Eye (tissue), 1 donor: ENCODE measurements at places on chromosomes 6 and 20.

DNA sequence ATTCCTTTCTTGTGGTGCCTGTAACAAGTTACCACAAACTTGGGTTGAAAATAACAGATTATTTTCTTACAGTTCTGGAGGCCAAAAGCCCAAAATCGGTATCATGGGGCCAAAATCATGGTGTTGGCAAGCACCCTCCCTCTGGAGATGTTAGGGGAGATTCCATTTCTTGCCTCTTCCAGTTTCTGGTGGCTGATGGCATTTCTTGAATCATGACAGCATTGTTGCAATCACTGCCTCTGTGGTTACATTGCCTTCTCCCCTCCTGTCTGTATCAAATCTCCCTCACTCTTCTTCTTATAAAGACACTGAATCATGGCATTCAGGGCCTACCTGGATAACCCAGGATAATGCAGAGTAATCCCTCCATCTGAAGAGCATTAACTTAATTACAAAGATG lies 17.9 kb upstream of the TENT5A start:
- DNase-seq: no peak

DNA sequence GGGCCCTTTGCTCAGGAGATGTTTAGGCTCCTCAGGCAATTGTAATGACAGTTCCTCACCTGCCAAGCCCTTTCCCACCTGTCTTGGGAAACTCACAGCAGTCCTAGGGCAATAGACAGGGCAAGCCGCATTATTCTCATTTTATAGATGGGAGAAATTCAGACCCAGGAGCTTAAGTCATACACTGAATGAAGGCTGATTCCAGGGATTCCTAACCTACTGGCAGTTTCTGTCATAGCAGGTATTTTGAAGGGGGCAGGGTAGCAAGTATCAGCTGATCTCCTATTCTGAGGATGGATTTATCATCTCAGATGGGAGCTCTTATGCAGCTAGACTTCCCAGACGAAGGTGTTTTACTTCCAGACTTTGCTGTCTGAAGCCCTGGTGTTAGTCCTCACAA lies 61.4 kb upstream of the MYL9 start:
- DNase-seq: no peak

GRCh38 chr6:151869345-151869744 lies 61.9 kb downstream of the ESR1 start:
- no peak for DNase-seq

DNA sequence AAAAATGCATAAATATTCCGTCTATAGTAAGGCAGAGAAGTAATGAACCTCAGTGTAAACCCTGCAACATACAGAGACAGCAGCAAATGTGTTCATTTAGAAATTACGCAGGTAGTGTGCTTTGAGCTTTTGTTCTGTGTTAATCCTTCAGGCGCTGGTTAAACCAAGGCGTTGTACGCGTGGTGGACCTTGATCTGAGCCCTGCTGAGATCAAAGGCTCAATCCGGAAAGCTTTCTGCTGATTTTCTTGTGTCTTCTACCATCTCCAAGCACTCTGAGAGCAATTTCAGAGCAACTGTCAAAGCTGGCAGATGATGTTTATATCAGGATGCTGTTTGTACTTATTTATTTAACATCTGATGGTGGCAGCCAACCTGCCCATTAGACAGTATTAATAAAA lies 382.8 kb downstream of the CDH26 start:
- DNase-seq: no peak

GRCh38 chr6:69383627-69384026 lies 413.2 kb downstream of the LMBRD1 start:
- DNase-seq: no peak

- DNase-seq: no peak
These were observed 8.9 kb upstream of the CDSN start for GRCh38 chr6:31129130-31129529.

- DNase-seq: no peak
These were observed 19.1 kb upstream of the FOXC1 start for GRCh38 chr6:1590580-1590979.

GRCh38 chr20:34164381-34164984 lies 52.4 kb upstream of the EIF2S2 start:
- DNase-seq: peak; percentile 24

DNA sequence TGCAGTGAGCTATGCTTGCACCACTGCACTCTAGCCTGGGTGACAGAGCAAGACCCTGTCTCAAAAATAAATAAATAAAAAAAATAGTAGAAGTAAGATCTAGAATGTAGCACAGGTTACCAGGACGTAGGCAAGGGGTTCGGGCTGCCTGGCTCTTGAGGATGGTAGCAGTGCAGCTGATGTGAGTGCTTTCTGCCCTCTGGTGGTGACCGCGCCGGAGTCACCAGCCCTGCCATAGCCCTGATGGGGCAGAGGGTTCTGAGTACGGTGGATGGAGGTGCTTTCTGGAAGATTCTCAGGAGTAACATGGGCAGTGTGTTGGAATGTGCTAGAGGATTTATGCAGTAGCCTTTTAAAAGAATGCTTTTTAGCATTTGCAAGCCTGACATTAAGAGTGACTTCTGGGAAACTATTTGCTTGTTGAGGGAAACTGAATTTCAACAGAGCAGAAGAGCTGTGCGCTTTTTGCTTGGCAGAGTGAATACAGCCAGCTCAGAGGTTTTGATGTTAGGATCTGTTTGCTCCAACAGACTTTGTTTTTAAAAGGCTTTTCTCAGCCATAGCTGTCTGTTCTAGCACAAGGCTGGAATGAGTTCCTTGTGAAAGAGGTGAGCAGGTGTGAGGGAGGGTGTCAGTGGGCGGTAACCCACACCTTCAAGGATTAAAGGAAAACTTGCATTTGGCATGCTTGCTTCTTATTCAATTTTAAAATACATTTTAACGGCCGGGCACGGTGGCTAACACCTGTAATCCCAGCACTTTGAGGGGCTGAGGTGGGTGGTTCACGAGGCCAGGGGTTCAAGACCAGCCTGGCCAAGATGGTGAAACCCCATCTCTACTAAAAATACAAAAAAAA lies 65.9 kb downstream of the PTPN1 start:
- DNase-seq: peak; percentile 64

DNA sequence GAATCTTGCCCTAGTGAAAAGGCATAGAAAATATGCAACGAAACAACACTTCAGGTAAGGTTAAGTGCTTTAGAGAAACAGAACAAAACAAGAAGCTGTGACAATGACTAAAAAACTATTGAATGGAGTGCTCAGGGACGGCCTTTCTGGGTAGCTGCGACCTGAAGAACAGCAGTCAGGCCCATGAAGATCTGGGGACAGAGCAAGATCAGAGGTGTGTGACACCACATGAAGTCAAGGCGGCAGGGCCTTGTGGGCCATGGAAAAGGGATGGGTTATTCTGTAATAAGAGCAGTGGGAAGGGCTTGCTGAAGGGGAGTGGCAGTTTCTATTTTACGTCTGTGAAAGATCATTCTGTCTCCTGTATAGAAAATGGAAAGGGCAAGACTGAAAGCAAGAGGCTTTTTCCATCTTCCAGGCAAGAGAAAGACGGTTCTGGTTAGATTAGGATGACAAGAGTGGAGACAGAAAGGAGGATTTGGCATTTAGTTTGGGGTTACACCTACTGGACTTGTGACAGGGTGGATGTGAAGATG lies 5.1 kb downstream of the UBE2V1 start:
- DNase-seq: no peak

- DNase-seq: no peak
These were observed 41.1 kb upstream of the NKX2-2 start for GRCh38 chr20:21554985-21555384.

DNA sequence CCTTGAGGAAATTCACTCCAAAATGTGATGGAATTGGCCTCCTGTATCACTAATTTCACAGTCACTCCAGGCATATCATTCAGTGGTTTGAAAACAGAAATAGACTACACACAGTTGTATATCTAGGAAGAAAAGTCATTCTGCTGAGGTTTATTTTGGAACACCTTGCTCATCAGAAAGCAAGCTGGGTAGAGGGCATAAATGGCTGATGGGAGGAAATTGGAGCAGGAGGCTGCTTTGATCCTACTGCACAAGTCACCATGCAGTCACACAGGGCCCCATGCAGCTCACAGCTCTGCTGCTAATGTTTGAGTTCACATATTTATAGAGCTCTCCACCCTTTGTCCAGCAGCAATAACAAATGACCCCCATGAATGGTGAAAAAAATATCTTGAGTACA lies 12.3 kb downstream of the NHLRC1 start:
- no peak for DNase-seq

- no peak for DNase-seq
These were observed 22.8 kb downstream of the SRSF3 start for GRCh38 chr6:36616893-36617521.

DNA sequence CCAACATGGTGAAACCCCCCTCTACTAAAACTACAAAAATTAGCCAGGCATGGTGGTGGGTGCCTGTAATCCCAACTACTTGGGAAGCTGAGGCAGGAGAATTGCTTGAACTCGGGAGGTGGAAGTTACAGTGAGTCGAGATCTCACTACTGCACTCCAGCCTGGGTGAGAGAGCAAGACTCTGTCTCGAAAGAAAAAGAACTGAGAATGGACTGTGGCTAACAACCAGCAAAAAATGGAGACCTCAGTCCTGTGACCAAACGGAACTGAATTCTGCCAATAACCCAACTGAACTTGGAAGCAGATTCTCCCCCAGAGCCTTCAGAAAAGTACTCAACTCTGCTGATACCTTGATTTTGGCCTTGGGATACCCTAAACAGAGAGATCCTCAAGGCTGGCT lies 604.5 kb downstream of the DOK5 start:
- DNase-seq: no peak

- DNase-seq: no peak
These were observed 63.0 kb downstream of the ITCH start for GRCh38 chr20:34426026-34426425.

GRCh38 chr20:49483018-49483695 lies 689 bp upstream of the KCNB1 start:
- peak; percentile 67 for DNase-seq

DNA sequence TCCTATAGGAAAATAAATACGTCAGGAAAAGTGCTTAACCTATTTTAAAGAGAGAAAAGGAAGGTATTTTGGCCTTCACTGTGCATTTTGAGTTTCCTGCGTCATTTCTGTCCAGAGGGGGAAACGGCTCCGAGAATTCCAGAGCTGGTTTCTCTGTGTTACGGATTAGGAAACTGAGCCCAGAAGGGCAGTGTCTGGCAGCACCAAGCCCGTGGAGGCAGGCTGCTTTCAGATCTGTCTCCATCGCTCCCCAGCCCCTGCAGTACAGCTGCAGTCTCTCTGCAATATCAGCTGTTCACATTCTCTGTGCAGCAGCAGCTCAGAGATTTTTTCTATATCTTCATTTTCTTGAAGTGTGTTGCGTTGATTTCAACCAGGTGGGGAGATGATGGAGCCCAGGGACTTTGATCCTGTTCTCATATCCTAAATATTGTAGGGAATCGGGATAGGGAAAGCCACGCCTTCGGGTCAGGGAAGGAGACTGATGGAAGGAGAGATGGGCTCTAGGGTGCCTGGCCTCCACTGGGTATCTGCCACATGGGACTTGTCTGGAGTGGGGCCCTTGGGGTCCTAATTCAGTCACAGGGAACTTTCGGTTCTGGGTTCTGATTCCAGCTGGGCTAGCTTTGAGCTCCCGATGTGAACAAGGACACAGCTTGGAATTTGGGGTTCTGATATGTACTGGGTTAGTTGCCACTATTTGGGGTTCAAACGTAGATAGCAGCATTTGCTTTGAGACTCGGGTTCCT lies 2.8 kb downstream of the ANKRD60 start:
- no peak for DNase-seq
